Femur (tissue), 1 donor: ENCODE measurements at places on chromosomes 1 and 21.

DNA sequence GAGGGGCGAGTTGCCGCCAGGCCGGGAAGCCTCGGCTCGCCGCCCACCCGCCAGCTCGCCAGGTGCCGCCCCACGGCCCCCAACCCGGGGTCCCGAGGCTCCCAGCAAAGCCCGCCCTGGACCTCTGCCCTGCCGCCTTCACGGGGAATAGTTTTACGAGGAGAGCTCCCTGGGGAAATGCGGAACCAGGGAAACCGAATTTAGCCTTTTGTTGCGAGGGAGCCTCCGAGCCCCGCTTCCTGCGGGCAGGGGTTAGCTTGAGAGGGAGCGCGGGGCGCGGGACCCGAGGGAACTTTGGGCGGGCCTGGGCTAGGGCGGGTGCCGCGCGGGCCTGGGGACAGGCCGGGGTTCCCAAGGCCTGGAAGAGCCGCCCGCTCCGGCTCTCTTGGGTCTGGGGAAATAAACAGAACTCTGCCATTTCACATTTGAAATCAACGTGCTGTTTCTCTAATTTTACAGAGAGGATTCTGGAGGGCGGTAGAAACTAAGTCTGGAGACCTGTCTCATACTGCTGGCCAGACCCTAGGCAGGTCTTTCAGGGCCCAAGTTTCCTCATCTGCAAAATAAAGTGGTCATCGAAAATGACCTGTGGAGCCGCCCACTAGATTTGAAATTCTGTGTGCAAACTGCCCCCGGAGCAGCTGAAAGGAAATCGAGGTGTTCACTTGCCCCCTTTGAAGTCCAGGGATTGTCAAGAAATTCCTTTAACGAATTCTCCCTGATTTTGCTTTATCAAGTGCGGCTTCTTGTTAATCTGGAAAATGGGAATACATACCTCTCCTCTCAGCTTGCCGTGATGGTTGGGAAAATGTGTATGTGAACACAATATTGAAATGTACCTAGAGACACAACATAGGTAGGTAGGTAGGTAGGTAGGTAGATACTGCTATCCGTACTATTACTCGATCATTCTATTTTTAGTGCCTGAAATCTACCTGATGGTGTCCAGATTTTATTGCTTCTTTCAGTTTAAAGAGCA, 749 bp upstream of the GLUL start:
- DNase-seq, result no peak

GRCh38 chr1:229507502-229507901, 639 bp downstream of the NUP133 start:
- DNase-seq, result no peak

DNA sequence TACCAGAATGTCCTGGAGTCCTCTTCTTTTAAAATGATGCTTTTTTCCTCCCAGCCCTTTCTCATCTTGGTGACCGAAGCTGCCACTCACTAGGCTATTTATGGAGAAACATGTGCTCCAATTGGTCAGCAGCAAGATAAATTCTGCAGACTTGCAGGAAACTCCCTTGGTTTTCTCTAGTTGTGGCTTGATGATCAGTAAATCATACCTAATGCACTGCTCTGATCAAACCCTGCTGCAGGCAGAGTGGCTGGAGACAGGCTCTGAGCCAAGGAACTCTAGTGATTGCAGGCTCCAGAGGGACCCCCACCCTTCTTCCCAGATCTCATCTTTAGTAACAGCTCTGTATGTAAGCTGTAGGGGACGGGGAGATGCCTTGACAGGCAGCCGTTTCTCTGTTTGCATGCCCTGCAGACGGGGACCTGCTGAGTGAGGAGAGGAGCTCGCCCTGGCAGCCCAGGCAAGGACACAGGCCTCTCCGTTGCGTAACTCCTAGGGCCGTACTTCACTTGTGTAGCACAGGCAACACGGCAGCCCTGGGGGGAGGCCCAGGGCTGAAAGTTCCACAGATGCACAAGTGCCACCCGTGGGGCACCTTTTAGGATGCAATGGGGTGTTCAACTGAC, 14.5 kb downstream of the SLC6A17 start:
- no peak for DNase-seq

DNA sequence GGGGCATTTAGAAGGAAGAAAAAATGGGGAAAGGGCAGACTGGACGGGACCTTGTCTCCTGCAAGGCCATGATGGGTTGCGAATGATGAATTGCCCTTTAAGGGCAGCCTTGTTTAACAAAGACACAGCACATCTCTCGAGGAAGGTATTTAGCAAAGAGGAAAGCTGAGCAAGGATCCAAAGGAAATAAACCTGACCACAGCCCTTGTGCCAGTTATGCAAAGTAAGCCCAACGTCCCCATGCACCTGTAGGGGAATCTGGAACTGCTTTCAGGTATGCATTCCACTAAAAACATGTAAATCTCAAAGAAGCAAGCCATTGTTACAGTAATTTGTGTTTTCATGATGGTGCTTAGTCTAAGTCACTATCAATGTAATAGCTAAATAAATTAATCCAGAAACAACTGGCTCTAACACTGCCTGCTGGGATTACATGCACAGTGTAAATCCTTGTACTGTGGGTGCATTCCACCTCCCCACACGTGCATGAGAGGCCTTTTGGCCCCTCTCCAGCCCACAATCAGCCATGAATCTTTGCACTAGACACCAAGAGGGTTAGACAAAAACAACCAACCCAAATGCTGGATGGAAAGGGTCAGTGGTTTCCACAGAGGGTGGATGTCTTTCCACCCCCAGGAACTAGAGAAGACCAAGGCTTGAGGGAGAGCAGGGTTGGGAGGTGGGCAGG, 228.8 kb upstream of the KAZN start:
- no peak for DNase-seq

DNA sequence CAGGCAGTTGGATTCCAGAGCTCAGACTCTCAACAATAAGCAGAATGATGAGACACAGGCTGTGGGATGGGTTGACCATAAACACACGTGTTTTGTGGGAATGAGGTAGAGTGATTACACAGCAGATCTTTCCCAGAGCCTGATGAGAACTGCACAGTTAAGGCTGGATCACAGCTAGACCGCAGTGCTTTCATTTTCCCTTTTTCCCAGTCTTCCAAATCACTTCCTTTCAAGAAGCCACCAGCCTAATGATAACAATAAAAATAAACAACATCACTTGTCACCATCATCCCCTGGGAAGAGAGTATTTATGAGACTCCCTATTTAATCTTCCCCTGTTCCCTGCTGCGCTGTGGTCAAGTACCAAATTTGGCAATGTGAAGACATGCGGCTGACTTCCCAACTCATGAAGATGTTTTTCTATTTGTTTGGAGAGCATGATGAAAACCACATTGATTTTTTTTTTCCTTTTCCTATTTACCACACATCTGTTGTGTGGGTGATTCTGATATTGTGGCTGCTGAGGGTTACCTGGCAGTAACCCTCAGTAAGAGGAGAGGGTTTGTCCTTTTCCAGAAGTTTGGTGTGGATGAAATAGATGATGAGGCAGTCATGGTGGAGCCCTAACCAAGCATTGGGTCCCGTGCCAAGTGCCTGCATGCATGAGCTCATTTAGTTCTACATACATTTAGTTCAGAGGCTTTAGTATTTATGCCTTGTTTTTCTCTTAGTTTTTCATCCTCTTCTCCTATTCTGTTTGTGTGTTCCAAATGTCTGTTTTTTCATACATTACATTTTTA, 248.9 kb upstream of the HOOK1 start:
- DNase-seq, result peak; percentile 63

GRCh38 chr1:1227386-1227785, 4.4 kb downstream of the SDF4 start:
- no peak for DNase-seq

DNA sequence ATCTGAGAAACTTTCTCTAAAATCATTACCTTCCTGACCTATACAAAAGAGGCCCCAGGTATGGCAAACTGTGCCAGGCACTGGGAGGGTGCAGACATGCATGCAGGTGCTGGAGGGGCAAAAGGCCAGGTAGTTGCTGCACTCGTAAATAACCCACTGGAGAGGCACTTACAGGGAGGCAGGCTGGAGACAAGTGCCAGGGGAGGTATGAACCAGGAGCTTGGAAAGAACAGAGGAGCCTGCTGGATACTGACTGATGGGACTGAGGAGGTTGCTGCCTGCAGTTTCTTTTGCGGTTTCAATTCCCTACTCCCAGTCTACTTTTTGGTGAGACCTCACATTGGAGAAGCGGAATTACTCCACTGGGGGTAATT, 113.9 kb downstream of the DSCAM start:
- no peak for DNase-seq

GRCh38 chr1:1281533-1282321, 1.5 kb downstream of the SCNN1D start:
- DNase-seq, result no peak

GRCh38 chr1:12658531-12659453, 14.9 kb downstream of the AADACL4 start:
- peak; percentile 84 for DNase-seq

DNA sequence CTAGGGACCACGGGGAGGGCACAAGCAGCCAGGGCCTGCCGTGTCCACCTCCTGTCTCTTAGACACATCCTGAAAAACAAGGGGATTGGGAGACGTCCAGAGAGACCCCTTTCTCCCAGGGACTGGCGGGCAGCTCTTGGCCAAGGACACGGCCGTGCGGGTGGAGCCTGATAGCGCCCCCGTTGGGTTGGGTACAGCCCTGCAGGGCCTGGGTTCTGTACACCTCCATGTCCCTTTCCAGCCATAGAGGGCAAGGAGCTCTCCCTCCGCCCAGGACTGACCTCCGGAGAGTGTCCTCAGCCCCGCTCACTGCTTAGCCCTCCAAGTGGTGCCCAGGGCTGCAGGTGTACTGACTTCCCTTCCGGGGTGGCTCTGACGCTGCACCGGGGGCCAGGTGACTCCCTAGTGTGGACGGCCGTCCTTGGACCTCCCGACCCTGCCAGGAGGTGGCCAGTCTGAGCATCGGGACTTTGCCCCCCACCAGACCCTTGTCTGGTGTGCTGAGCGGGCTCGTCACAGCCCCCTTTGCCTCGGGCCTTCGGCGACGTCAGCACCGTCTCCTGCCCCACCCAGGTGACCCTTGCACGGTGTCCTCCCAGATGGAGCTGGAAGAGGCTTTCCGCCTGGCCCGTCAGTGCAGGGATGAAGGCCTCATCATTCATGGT, 5.8 kb downstream of the PRKCZ start:
- no peak for DNase-seq

GRCh38 chr21:23471877-23472276, 2135.4 kb downstream of the MRPL39 start:
- no peak for DNase-seq

GRCh38 chr1:150051089-150051373, 16.5 kb upstream of the VPS45 start:
- no peak for DNase-seq

GRCh38 chr21:45709173-45709572, 65.6 kb downstream of the PCBP3 start:
- DNase-seq, result no peak

DNA sequence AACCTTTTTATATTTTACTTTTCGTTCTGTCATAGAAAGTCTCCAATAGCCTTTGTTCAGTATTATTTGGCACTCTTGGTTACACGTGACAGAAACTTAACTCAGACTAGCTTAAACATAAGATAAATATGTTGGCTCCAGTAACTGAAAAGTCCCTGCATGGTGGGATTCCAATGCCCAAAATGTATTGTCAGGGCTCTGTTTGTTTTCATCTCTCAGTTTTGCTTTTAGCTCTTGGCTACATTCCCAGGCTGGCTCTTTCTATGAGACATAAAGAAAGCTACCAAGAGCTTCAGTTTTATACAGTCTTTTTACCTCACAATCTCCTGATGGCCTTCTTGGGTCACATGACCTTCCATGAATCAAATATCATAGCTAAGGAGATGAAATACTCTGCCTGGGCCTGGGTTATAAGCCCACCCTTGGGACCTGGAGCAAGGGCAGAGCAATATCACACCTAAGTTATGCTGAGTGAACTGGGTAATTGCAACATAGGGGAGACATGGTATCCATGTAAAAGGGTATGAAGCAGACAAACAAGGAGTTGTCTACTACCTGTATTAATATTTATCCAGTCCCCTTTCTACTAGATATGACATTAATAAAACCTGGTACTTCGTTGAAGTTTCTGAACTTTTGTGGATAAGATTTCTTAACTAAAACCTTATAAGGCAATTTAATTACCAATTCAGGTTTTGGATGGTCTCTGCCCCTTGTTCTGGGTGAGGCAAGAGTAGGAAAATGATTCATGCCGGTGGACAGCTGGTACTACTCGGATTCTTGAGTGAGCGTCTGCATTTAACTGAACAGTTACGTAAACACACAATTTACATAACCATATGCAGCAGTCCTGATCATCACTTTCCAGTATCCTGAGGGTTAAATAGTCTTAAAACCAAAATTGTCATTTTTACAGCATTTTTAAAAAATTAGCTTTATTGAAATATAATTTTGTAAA, 442.3 kb downstream of the GPATCH2 start:
- no peak for DNase-seq

- DNase-seq, result no peak
These were observed 53.2 kb downstream of the LRIG2 start for GRCh38 chr1:113126207-113126606.

- DNase-seq, result no peak
These were observed 29.7 kb downstream of the PADI2 start for GRCh38 chr1:17089506-17089905.

DNA sequence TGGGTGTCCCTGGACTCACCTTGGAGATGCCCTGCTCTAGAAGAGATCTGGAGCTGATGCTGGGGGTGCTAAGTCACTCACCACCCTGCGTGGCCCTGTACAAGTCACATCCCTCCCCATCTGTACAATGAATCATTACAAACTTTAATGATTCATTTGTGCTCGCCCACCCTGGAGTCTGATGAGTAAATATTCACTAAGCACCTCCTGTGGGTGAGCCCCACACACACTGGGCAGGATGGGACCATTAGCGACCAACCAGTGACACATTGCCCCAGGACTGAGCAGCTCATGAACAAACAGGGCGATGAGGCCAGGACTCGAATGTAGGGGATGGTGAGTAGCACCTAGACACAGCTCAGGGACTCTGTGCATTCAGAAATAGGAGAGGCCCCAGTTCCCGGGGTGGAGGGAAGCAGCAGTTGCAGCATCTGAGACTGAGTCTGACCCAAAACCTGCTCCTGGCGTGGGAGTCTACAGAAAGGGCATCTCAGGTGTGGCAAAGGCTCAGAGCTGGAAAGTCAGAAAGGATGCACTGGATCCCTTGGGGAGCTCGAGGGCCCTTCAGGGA, 18.1 kb upstream of the PDZK1IP1 start:
- peak; percentile 14 for DNase-seq

- DNase-seq, result no peak
These were observed 1.9 kb downstream of the NFYC start for GRCh38 chr1:40693425-40693824.

- DNase-seq, result no peak
These were observed 15.3 kb upstream of the DIRAS3 start for GRCh38 chr1:68065766-68066165.

DNA sequence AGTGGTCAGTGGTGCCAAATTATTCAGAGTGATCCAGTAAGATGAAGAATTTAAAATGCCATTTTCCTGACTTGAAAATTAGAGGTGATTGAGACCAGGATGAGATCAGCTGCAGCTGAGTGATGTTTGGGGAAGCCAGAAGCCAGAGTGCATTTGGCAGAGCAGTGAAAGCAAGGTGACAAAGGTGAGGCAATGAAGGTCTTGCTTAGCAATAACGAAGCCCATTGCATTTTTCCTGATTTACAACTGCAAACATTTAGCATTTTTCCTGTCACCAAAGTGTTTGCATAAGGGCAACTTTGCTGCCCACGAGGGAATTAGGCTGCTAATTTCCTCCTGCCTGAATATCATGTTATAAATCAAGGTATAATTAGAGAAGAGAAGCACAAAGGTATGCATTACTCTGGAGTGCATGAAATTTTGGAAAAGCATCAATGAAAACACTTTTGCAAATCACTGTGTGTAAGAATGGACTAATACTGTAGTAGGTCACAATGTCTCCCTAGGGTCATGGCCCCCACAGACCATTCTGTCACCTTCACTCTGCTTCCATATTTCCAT, 188.2 kb upstream of the LYPLAL1 start:
- no peak for DNase-seq

- DNase-seq, result no peak
These were observed 105.1 kb upstream of the DPH5 start for GRCh38 chr1:101130673-101131072.
